Left renal pelvis (tissue), 4 donors: ENCODE measurements at places on chromosomes 2 and 18. TPM values are rescaled to one million over a fixed set of nuclear protein-coding genes. Genes with fewer than 3 reads are reported as not detected.
A peak's percentile ranks its signal among the peaks of the same experiment; 100 is the strongest.

DNA sequence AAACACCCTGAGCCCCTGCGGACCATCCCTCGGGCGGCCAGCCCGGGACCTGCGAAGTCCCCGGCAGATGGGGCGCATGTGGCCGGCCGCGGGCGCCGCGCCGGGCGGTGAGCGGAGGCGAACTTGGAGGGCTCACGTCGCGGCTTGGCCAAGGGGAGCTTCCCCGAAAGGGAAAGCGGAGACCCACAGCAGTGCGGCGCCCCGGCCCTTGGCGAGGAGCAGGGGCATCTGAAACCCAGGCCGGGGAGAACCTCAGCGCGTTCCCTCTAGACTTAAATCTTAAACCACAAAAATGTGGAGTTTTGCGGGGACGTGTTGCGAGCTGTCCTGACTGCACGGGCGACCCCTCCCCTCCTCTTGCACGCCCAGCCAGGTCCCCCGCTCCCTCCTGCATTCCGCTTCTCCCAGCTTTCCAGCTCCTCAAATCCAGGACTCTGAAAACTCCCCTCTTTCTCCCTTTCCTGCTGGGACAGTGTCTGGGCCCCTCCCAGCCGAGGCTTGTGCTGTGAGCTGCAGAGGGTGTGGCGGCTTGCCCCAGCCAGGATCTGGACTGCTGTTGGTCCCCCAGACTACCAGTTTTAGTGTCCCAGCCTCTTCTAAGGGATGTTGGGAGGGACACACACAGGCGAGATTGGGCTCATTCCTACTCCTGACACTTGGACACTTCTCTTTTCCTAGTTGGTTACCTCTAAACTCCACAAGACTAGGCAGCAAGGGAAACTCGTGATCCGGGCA is 1.3 kb downstream of the FMNL2 start:
- peak; percentile 32 for DNase-seq

RTP5 gene
- not detected for polyA plus RNA-seq

GRCh38 chr2:233676046-233676445 is 4.3 kb downstream of the UGT1A9 start:
- DNase-seq = no peak

- DNase-seq = no peak
Measured at GRCh38 chr2:221750316-221750715, 178.2 kb upstream of the EPHA4 start.

GRCh38 chr2:54290356-54291025 is 34.5 kb upstream of the TSPYL6 start:
- no peak for DNase-seq

DNA sequence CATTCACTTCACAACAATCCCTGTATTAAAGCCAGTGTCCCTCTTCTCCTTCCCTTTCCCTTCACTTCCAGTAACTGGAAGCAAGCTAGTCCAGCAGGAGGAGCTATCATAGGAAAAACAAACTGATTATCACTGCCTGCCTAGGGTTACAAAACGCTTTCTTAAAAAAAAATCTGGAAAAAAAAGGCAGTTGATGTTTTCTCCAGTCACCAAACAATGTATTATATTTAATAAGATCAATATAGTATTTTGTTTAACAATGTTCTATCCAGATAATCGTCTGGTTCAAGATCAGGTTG is 78.8 kb upstream of the ITGB6 start:
- DNase-seq = no peak

- no peak for DNase-seq
Measured at GRCh38 chr2:111908578-111908977, 10.2 kb downstream of the MERTK start.

DNA sequence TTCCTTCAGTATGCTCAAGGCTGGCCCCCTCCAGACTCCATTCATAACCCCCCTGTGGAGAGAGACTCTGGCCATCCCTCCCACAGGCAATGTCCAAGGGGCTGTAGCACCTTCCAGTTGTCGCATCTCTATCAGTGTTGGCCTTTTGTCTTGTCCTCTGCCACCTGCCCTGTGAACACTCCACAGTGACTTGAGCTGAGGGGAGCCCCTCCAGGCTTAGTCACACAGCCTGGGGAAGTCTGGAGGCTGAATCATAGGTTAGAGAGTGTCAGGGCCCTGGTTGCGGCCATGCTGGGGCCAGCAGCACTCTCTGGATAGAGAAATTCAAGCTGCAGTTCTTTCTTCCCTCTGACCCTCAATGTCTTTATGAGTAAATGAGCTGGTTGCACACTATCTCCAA is 64.7 kb downstream of the GYPC start:
- no peak for DNase-seq

GRCh38 chr2:121887513-121888188 is 132.2 kb downstream of the TSN start:
- DNase-seq = no peak
